NCI-H2029 (cell line): ENCODE measurements at places on chromosomes 16 and 17.

DNA sequence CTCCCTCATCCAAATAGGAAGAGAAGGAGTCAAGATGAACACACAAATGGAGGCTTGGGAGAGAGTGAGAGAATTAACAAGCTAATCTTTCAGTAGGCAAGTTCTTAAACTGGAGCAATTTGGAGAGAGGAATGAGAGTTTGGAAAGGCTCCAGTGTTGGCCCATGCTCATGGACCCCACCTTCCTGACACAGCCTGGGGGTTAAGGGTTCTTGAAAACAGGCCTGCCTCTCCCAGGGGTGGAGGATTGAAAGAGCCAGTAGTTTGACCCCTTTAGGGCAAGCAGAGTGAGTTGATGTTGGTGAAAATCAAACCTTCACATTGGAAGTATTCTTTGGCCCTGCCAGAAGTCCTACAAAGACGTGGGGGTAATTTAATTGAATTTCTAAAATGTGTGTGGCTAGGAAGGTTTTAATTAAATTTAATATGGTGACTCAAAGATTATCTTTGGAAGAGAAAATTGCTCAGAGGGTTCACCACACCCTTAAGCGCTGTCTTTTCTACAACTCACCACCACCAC, 5.8 kb downstream of the HOXB3 start:
- DNase-seq: no peak

GRCh38 chr17:51748749-51749604, 409.5 kb downstream of the CA10 start:
- no peak for DNase-seq

GRCh38 chr16:57145046-57146021, 40.5 kb downstream of the PSME3IP1 start:
- DNase-seq: no peak

DNA sequence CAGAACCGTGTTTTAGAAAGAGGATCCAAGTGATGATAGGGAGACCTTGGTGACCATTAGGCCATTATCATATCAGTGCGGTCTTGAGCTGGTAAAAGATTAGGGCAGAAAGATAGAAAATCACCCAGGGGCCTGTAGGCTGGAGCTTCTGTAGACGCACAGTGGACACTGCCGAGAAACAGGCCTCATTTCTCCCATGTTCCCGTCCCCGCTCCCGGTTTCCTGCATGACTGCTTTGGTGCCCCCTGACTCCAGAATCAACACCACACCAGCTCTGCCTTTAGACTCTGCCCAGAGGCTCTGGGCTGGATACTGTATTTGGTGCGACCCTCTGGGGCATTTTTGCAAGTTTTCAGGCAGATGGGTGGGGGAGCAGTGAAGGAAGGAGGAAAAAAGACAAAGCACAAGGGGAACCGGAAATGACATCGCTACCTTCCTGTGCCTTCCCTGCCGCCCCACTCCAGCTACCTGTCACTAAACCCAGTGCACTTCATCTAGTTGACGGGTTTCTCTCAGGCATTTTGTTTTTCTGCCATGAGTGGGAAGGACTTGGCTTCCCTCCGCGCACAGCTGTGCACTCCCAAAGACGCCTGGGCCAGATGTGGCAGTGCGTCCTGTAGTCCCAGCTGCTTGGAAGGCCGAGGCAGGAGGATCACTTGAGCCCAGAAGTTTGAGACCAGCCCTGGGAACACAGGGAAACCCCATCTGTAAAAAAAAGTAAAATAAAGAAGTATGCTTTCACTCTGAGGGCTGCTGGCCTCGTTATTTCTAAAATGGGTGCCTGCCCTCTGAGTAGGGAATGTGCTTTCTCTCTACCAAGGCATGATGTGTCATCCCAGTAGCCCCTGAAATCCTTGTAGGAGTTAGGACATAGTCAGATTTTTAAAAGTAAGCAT, 214.1 kb downstream of the RPTOR start:
- peak; percentile 42 for DNase-seq

GRCh38 chr17:33501185-33501584, 208.1 kb upstream of the ASIC2 start:
- no peak for DNase-seq

DNA sequence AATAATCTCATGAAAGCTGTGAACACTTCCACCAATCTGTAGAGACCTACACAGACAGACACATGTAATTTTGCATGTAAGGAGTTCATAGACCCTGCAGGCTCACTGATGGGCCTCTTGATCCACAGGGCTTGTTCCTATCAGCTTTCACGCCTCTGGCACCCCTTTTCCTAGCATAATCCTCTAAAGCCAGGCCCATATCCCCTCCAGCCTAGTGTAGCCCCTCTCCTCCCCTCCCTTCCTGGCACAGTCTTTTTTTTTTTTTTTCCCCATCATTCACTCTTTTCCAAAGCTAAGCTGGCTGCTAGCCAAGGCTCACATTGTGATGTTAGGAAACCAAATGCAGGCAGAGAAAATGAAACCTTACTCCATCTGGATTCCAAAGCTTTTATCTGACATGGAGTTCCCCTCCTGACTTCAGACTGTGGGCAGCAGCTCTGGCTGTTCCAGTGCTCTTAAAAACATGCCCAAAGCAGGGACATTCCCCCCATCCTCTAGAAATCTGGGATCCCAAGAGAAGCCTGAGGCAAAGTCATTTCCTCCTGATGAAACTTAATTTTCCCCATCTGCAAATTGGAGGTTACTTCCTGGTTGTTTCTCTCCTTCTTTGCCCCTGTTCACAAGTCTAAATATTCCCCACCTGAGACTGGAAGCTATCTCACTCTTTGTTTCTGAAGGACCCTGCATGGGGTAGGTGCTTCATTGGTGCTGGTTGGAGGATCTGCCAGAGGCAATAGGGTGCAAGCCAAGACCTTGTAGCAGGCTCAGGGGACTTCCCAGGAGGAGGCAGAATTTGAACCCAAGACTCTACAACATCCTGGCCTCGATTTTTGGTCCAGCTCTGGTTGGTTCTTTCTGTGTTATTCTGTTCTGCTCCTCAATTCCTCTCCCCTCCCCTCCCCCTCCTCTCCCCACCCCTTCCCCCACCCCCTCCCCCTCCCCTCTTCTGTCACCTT, 9.9 kb upstream of the CCL5 start:
- DNase-seq: peak; percentile 49

DNA sequence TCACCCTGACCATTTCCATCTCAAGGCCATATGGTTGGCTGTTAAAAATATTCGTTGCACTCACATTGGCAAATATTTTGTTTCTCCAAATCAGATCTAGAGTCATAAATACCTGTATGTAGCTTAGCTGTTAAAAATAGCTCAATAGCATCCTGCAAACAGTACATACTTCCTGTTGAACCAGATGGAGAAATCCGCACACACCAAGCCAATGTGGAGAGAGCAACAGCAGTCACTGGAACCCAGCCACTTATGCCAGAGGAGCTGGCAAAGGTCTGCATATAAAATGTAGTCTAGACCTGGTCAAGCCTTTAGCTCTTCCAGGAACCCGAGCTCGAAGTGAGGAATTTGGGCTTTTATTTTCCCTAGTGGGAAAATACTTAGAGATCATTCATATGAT, 146.4 kb upstream of the KCNJ16 start:
- DNase-seq: no peak

DNA sequence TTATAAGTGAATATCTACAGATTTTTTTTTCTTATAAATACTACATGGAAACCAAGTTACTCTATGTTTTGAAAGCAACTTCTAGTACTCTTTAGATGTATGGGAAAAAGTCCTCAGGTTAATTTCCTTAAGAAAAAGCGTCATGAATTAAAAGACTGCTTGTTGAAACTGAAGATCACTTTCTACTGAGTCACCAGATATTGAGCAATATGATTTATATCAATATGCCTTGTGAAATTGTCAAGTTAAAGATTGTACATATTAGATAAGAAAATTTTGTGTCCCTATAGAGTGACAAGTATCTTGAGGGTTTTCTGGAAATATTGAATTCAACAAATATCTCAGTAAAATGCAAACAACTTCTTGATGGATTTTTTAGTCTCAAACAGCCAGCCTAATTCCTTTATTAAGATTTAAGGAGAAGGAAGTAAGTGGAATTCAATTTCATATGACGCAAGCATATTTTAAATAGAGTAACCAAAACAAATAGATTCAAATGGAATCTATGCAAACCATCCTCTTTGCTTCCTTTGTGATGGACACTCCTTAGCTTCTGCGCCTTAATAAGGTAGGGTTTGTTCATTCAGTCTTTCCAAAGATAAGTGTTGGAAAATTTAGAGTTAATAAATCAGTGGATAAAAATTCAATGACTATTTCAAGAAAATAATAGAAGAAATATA, 16.6 kb downstream of the KRT12 start:
- DNase-seq: no peak

DNA sequence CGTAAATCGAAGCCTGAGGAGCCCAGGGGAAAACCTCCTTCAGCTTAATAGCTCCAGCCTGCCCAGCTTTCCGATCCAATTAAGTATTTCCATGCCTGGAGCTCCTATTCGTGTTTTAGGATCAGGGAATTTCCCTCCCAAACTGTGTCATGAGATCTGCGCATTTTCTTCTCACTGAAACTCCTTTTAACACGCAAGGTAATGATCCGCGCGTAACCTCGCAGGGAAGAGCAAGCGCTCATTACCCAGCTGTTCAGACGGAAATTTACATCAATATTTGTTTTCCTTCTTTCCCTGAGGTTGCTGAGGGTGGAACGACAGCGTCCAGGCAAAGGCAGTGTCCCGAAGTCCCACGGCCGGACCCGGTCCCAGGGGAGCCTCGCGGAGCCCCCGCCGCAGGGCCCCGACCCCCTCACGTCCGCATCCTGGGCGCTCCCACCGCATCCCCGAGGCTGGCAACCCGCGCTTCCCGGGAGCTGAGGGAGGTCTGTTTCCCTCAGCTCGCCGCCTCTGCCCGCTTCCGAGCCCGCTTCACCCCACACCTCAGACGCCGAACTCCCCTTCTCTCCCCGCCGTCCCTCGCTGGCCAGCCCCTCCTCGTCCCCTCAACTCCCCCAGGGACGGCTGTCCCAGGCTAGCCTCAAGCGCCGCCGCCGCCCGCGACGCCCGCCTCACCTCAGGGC, 415 bp downstream of the ABCA5 start:
- DNase-seq: no peak

- DNase-seq: no peak
Measured at GRCh38 chr16:2833776-2834175, 3.7 kb downstream of the ZG16B start.

GRCh38 chr17:60230358-60230757, 80.6 kb downstream of the CA4 start:
- DNase-seq: no peak

- DNase-seq: no peak
Measured at GRCh38 chr17:3739422-3740124, 15.9 kb downstream of the HASPIN start.

DNA sequence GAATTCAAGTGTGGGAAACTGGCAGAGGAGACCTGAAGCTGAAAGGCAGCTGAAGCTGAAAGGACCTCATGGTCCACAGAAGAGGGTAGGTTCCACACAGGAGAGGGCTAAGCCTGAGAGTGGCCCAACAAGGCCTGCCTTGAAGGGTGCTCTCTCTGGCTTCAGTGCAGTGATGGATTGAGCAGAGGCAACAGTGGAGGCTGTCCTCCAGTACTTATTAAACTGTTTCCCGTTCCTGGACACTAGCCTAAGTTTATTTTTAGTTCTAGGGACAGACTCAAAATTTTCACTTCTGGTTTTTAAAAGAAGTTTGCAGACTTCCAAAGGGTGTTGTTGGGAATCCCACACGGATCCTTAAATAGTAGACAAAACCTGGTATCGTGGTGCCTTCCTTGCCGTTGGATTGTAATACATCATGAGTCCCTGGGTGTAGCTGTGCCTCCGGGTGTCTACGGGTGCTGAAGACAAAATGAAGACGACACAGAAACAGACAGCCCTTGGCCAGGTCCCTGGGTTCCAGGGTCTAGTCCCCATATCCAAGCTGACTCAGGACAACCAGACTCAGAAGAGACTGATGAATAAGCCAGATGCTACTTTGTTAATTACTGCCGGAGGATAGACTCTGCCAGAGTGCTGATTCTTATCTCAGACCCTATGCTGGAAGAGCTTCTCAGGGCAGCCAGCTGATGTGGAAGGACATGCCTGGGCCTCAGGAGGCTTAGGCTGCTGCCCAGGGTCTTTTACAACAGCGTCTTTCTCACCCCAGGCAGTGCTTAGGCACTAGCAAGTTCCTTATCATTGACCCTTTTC, 7.1 kb upstream of the CMTM4 start:
- no peak for DNase-seq

GRCh38 chr17:63649813-63650212, 27.6 kb downstream of the MAP3K3 start:
- no peak for DNase-seq

DNA sequence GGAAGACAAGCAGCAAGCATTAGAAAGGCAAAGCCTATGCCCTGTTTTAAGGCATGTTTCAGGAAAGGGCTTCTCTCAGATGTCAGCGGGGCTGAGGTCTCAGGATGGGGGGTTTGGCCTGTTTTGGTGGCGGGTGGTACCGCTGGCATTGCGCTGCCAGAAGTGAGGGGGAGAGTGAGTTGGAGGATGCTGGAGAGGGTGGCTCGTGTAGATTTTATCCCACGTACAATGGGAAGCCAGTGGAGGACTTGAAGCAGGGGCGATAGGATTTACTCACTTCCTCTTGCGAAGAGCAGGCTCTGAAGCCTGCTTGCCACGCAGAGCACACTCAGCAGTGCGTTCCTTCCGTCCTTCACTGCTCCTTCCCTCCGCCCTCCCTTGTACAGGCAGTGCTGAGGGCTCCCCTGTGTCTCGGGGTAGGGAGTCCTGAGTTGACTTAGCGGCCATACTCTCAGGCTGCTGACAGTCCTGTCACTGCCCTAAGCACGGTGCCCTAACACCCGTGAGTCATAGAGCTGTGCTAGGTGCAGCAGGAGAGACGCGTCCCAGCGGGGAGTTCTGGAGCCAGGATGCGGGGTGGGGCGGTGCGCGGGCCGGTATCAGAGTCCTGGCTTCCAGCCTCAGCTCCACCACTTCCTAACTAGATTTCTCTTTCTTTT, 113.1 kb downstream of the SNX29 start:
- DNase-seq: no peak

DNA sequence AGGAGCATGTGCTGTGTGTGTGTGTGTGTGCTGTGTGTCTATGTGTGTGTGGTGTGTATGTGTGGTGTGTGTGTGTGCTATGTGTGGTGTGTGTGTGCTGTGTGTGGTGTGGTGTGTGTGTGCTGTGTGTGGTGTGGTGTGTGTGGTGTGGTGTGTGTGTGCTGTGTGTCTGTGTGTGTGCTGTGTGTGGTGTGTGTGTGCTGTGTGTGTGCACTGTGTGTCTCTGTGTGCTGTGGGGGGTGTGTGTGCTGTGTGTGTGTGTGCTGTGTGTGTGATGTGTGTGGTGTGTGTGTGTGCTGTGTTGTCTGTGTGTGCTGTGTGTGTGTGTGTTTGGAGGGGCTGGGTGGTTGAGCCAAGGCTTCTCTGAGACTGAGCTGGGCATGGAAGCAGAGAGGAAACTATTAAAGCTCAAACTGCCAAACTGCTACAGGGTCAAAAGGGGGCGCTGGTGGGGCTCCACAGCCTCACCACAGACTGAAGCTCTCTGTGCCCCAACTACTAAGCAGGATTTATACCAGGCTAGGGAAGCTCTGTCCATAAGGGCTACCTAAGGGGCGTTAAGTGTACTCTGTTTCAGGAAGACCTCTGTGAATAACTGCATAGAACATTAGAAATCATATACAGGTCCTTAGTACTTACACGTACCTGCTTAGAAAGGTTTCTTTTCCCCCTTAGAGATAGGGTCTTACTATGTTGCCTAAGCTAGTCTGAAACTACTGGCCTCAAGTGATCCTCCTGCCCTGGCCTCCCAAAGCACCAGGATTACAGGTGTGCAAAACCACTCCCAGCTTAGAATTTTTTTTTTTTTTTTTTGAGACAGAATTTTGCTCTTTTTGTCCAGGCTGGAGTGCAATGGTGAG, 27.8 kb upstream of the GHDC start:
- peak; percentile 25 for DNase-seq
